ENCODE measurements at places on chromosomes 6 and 20.

GRCh38 chr20:10666221-10667076 is 7.3 kb downstream of the JAG1 start:
- DNase-seq = no peak

DNA sequence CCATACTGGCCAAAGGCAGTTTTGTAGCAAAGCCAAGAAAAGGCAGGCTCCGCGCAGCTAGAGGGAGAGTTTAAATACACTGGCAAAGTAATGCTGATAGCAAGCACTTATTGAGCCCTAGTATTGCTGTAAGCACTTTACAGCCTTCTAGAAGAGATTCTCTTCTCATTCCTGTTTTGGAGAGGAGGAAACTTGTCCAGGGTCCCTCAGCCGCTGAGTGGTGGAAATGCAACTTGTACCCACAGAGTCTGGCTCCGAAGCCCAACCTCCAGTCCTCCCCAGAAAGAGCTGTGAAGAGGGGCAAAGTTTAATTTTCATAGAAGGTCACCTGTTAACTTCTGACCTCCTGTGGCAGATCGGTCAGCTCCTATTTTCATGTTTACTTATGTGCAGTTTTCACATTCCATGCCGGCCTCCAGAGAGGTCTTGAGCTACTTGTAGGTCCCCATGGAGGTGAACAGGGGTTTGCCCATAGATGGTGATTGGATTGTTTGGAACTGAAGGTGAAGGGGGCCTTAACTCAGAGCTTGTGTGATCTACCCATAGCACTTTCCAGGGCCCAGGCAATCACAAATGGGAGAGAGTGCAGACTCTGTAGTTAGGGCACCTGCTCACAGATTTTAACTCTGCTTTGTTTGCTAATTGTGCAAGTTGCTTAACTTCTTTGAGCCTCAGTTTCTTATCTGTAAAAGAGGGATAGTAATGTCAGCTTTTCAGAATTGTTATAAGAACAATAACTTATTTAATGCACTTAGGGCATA is 70.7 kb downstream of the LYRM2 start:
- no peak for DNase-seq

DNA sequence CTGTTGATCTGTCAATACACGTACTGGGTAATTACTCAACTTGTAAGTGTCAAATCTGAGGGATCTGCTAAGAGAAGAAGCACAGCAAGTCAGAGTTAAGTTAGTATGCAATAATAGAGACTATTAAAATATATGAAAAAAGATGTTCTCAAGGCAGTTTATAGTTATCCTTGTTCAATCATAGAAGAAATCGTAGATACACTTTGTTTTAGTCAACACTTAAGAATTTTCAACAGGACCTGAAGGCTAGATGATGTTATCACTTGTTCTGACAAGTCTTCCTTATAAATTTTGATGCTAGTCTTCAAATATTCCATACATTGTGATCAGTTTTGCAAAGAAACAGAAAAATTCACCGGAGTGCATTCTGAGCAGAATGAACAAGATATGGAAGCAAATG is 91.1 kb upstream of the KCNQ5 start:
- no peak for DNase-seq

GRCh38 chr6:149169761-149170511 is 147.6 kb upstream of the TAB2 start:
- no peak for DNase-seq

GRCh38 chr6:157825243-157825904 is 2.3 kb downstream of the SNX9 start:
- no peak for DNase-seq

- DNase-seq = peak; percentile 7
These were observed 110.2 kb downstream of the ESR1 start for GRCh38 chr6:151917531-151918329.

GRCh38 chr20:34085544-34086040 is 26.5 kb downstream of the EIF2S2 start:
- DNase-seq = no peak

DNA sequence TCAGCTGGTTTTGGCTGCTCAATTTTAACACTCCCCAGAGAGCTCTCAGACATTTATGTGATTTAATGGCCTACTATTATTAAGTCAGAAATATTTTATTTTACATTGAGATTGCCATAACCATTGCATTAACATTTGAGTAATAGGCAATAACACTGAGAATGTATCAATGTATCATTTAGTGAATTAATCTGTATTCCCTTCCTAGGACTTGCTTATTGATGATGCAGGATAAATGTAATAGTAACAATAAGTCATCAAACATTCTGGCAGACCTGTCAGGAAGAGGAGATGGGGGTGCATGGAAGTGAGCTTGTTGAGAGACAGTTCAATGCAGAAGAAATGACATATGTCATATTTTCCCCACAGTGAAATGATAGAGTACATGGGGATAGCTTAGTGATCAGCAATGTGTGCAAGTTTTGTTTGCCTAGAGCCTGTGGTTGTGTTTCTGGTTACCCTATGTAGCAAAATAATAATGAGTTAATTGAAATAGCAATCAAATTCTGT is 458.9 kb downstream of the EYS start:
- DNase-seq = no peak

DNA sequence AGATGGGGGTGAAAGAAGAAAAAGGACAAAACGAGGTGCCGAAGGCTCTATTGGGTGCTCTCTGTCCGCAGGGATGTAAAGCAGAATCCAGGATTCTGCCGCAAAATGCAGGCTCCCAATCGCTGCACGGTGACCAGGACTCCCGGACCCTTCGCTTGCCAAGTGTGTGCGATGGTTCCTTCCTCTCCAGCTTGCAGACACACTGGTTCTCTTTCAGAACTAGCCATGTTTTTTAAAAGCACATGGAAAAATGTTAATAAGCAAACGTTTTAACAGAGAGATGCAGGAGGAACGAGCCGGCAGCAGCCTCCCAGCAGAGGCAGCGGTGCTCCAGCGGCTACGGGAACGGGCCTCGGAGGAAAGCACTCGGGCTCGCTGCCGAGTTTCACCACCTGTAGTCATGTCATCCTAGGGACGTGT is 59.6 kb downstream of the ZNF831 start:
- DNase-seq = no peak

DNA sequence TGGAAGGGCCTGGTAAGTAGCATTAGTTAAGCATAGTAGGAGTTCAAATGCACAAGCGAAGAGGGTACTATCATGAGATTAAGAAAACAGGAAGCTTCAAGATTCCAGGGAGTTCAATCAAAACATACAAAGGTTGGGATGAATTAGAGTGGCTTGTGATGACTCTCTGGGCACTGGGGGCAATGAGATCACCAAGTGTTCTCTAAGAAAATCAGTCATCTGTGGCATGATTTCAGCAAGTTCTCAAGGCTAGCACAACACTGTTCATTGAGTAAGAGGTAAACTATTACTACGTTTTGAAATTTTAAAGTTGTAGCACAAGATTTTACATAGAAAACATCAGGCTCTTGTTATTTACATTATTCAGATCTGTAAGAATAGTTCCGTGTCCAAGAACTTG is 139.7 kb upstream of the FLRT3 start:
- DNase-seq = peak; percentile 93

DNA sequence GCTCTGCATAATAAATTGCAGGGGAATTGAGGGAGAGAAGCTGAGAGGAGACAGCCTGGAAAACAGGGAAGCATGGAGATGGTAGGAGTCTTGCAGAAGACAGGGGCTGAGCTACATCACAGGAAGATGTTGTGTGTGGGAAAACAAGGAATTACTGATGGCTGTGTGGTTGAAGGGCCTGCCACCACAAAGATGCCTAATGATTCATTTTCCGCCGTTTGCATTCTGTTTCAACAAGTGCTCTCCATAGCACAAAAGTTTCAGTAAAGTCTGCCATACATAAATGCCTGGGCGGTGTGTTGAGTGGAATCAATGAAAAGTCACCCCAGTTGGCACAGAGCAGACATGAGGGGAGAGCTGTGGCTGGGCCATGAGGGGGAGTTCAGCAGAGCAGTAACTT is 5.6 kb upstream of the KLHL31 start:
- DNase-seq = peak; percentile 17

GRCh38 chr20:52959125-52959524 is 13.0 kb upstream of the TSHZ2 start:
- DNase-seq = no peak

GRCh38 chr20:44746367-44747165 is 901 bp downstream of the KCNK15 start:
- DNase-seq = peak; percentile 38

DNA sequence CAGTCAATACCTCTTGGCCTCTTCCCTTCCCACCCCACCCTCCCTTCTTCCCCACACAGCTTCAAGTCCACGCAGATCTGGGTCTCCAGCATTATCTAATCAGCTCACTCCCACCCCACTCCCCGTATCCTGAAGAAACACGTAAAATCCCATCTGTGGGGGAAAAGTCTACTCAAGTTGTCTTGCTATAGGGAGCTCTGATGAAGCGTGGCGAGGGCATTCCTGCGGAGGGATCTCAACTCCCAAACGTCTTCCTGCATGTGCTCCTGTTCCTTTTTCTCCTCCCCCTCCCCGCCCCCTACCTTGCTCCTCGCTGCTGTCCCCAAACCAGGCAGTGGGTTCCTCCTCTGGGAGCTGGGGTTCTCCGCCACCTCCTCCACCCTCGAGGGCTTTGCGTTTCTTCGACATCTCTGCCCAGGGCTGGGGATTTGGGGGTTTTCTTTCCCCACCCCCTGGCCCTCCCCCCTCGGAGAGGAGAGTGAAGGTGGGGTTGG is 181.8 kb downstream of the TBXT start:
- peak; percentile 52 for DNase-seq

GRCh38 chr20:43715511-43715910 is 11.3 kb downstream of the GTSF1L start:
- DNase-seq = no peak

DNA sequence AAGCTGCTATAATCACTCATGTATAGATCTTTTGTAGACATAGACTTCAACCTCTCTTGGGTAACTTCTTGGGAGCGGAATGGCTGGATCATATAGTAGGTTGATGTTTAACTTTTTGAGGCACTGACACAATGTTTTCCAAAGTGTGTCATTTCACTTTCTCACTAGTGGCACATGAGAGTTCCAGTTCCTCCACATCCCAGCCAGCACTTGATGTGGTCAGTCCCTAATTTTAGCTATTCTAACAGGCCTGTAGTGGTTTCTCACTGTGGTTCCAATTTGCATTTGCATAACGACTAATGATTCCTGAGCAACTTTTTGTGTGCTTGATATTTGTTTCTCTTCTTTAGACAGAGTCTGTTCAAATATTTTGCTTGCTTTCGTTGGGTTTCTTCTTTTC is 221.3 kb downstream of the DLL1 start:
- no peak for DNase-seq

- peak; percentile 85 for DNase-seq
These were observed 16.8 kb upstream of the BNIP5 start for GRCh38 chr6:36353411-36353915.

GRCh38 chr6:169099411-169100202 is 154.0 kb downstream of the THBS2 start:
- DNase-seq = peak; percentile 74

DNA sequence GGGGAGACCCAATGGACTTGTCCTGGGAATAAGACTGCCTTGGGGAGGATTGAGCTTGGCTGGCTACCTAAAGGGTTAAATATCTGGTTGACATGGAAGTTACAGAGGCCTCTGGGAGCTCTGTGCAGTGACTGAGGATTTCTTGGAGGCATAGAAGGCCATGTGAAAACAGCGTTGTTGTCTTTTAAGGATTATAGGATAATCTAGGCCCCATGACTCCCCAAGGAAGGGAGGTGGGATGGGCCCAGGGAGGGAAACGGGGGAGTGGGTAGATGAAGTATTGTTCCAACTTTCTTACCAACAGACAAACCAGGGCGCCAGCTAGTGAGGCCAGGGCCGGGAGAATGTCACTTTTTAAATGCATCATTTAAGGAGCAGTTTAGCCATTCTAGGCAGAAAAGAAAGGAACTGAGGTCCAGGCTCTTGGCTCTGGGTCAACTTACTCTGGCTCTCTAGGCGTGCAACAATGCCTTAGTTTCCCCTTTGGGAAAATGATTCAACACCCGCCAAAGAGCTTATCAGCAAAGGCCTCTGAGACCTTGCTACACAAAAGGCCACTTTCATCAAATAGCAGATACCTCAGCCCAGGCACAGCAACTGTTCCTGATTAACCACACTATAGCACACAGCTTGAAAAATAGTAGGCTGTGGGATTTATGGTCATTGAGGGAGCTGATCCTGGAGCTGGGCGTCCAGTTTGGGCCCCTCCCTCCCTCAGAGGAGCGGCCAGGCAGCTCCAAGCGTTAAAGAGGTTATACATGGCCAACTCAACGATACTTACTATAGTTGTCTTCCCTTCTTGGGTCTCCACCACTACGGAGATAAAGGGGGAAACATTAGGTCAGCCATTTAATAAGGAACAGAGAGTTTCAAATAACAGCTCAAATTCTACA is 7.0 kb downstream of the MRPS18A start:
- DNase-seq = no peak

DNA sequence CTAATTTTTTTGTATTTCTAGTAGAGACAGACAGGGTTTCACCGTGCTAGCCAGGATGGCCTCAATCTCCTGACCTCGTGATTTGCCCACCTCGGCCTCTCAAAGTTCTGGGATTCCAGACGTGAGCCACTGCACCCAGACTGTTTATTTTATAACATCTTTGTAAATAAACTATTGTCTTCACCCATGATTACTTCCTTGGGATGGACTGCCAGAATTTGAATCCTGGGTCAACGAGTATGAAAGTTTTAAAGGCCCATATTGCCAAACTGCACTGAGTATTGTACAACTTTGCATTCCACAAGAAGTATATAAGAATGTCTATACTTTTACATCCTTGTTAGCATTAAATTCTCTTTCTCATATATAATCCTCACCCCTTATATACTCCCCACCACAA is 38.6 kb downstream of the ZHX3 start:
- peak; percentile 23 for DNase-seq

DNA sequence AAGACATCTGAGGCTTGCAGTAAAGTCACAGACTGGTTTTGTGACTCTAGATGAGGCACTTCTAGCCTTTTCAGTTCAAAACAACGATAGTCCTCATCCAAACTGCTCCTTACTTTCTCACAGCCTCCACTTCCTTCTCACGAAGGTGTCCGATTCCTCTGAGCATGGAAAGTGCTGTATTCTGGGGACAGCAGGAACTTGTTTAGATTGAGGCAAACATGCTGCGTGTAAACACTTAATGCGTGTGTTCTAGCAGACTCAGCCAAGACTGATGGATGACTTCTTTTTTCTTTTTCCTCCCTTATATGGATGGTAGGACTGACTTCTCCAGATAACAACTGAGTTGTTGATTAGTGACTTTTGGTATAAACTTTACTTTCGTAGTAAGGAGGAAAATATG is 80.2 kb upstream of the PRDM1 start:
- DNase-seq = no peak

- DNase-seq = no peak
These were observed 10.2 kb upstream of the TMEM170B start for GRCh38 chr6:11527274-11527870.
